ENCODE measurements at places on chromosomes 5 and 9.

- no peak for DNase-seq
Observed at GRCh38 chr9:87604886-87605588, 107.4 kb downstream of the DAPK1 start.

DNA sequence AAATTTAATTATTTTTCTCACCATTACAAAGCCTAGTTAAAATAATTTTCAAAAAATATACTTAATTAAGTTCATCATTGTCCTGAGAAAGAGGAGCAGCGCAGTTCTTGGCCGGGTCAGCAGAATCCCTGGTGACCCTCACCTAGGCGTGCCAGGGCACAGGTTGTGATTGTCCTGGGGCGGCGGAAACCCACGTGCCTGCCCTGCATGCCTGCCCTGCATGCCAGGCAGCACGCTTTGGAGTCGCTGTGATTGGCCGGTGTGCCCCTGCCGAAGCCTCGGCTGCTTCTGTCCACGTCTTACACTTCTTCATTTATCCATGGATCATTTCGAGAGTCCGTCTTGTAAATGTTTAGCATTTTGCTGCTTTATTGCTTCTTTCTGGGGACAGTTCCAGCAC, 25.6 kb downstream of the SLC12A2 start:
- no peak for DNase-seq

- DNase-seq, result no peak
Observed at GRCh38 chr9:34185778-34186551, 7.1 kb downstream of the UBAP1 start.

- no peak for DNase-seq
Observed at GRCh38 chr9:90365666-90366065, 277.0 kb downstream of the DIRAS2 start.

DNA sequence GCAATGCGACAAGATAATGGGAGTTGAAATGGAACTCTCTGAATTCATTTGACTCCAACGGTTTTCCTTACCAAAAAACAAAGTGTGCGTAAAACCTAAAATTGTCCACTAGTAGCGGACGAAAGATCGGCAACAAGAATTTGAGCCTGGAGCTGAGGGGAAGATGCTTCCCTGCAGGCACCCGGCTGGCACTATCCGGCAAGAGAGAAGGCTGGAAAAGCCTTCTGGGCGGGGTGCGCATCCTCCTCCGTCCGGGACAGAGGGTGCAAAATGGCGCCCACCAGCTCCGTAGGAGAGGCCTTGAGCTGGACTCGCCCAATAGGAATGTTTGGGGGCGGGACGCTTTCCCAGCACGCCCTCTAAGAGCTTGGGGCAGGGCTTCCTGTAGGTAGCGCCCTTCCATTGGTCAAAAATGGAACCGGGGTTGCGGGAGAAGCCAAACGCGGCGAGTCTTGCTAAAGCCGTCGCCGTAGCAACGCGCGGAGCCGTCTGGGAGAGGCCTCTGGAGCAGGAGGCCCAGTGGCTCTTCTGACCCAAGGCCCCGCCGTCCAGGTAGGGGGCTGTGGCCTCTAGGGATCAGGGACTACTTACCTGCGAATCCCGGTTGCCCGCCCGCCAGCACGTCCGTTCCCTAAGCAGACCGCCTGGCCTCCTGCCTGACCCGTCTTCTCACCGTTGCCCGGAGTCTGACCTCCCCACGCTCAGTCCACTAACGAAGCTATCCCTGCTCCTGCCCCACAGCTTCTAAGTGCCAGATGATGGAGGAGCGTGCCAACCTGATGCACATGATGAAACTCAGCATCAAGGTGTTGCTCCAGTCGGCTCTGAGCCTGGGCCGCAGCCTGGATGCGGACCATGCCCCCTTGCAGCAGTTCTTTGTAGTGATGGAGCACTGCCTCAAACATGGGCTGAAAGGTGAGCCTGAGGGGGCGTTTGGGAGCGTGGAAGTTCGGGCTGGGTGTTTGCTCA, 9.2 kb downstream of the RUFY1 start:
- peak; percentile 92 for DNase-seq

DNA sequence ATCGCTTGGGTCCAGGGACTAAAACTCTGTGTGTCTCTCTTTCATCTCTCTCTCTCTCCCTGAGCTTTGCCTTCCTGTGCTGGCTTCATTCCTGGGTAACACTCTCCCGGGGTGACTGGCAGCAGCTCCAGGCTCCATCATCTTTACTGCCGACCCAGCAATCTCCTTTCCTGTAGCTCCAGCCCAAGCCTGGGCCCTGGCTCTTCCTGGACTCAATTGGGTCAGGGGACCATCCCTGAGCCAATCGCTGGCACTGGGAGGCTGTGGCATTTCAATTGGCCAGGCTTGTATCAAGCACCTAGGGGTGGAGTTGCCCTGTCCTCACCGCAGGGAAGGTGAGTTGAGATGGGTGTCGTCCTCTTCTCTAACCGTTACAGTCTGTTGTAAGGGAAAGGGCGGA, 31.9 kb downstream of the FAM240B start:
- no peak for DNase-seq

GRCh38 chr9:107425101-107426025, 64.2 kb downstream of the KLF4 start:
- peak; percentile 57 for DNase-seq

DNA sequence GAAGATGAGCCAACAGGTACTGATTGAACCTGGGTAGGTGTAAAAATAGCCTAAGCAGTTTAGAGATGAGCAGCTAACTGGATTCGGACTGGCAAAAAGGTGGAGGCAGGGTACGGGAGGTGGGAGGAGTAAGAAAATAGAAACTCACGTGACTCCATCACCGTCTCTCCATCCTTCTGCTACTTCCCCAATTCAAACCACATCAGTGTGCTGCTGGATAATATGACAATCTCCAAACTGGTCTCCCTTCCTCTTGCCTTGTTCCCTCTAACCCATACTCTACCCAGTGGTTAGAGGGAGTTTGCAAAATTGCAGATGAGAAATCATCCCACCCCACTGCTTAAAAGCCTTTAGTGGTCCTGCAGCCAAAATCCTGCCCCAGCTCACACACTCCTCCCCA, 42.7 kb downstream of the RIGI start:
- no peak for DNase-seq

DNA sequence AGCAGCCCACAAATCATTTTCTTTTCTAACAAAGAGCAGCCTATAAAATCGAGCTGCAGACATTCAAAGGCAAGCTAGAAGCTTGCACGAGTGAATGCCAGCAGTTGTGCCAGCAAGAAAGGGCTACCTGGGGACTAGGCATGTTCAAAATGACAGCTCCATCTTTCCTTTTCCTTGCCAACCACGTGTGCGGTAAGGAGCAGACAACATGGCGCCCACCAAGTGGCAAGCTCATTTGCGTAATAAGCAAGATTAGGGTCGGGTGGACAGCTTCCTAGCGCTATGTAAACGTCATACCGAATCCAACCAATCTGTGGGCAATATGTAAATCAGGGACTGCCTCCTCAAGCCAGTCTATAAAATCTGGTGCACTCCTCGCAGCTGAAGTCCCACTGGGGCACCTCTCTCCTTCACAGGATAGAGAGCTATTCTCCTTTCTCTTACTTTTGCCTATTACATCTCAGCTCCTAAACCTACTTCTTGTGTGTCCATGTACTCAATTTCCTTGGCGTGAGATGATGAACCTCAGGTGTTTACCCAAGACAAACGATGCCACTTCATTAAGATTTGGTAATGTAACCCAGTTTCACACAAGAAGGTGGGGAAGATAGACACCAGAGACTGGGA, 22.5 kb upstream of the SPARC start:
- DNase-seq, result no peak

- no peak for DNase-seq
Observed at GRCh38 chr5:14036947-14037346, 92.5 kb upstream of the DNAH5 start.

GRCh38 chr5:1378866-1379659, 34.2 kb upstream of the CLPTM1L start:
- DNase-seq, result no peak

DNA sequence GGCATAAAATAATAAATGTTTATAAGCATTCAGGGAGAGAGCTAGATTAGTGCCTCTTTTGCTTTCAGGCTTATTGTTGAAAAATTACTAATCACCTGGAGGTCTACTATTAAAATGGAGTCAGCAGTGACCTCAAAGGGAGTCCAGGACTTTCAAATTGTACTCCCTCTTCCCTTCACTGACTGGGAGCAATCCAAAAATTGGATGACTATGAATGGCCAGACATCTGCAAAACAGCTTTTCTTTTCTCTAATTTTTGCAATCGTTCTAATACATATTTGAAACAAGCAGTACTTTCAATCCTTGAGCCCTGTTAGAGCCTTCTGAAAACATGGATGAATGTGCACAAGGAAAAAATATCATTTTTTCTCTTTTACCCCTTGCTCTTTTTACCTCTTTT, 461.8 kb downstream of the TMEM232 start:
- no peak for DNase-seq

DNA sequence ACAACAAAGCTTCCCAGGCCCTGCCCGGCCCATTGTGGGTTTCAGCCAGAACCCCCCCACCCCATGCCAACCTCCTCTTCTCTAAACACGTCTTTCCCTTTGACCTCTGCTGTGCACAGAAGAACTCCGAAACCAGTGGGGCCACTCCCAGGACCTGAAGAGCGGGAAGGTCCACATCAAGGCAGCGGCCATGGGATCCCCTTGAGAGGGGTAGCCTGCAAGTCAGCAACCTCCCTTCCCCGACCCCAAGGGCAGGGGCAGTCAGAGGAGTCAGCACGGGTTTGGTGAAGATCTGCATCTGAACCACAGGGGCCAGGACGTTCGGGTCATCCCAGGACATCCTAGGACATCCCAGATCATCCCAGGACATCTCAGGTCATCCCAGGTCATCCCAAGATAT, 379.9 kb upstream of the IRX4 start:
- DNase-seq, result no peak

- no peak for DNase-seq
Observed at GRCh38 chr5:145947581-145947980, 11.2 kb downstream of the SH3RF2 start.

DNA sequence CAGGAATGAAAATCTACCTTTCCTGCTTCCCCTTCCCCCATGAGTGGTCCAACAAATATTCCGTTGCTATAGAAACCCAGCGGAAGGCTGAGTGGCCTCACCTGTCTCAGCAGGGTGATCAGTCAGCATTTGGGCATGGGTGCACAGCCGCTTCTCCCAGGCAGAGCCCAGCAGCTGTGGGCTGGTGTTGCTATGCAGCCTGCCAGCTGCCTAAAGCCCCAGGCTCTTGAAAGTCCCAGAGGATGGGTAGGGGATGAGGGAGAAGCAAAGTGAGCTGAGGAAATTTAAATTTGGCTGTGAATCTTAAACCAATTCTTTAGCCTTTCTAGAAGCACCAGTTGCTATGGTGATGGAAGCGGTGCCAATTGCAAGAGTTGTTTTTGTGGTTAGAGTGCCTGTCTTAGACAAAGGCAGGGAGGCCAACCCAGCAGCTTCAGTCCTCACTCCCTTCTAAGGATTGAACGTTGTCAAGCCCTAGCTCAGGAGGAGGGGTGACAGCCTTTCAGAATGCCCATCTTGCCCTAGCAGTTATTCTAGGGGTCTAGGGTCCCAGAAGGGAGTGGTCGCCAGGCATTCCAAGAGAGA, 151.5 kb upstream of the PITX1 start:
- DNase-seq, result no peak

GRCh38 chr9:107784235-107784958, 294.8 kb upstream of the KLF4 start:
- no peak for DNase-seq

DNA sequence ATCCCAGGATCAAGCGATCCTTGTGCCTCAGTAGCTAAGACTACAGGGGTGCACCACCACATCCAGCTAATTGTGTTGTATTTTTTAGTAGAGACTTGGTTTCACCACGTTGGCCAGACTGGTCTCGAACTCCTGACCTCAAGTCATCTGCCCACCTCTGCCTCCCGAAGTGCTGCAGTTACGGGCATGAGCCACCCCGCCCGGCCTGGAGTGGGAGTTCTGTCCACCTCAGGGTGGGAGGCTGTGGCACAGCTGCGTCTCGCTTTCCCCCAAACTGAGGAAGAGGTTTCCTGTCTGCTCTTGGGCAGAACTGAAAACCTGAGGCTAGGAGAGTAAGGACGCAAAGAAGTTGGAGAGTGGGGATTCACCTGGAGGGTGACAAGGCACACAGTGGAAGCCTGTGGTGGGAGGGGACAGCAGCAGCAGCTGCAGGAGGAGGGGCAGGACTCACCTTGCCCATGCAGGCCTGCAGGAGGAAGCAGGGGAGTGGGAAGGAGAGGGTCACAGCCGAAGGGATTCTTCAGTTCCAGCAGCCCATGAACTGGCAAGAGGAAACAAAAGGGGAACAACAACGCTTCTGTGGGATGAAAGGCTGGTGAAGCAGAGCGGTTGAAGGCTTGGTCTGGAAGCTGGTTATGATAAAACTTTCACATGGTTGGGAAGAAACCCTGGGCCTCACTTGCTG, 181.4 kb downstream of the GAS1 start:
- DNase-seq, result no peak

GRCh38 chr9:22237497-22238363, 208.9 kb upstream of the DMRTA1 start:
- no peak for DNase-seq

DNA sequence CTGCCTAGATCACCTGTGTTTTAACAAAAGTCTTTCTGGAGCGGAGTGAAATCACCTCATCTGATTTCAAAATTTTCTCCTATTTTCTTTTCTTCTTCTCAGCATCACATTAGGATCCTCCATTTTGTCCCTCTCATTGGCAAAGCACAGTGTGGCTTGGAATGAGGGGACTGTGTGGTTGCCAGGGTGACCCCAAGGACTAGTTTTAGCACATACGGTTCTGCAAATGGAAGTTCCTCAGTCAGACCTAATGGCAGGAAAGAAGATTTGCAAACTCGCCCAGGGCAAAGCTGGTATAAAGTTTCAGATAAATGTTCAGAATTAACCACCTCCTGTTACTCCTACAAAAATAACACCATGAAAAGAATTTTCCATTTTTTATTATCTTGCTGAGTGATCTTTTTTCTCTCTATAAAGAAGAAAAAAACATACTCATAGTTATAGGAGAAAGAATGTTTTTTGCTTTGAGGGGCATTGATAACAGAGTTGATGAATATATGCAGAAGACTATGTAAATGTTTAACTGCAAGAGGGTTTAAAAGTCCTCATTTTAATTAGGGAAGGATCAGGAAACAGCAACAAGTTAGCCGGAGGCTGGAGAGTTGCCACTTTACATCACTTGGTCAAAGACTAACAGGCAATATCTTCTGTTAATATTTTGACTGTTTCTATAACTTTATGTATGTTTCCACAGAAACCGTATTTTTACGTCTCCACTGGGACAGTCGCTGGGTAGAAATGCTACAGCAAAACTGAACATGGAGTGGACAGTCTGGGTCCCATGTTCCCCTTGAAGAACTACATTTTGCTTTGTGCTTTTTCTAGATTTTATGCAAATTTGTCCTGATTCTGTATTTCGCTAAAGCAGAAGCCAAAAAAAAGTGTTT, 257.8 kb downstream of the NR2F1-AS1 start:
- no peak for DNase-seq

- no peak for DNase-seq
Observed at GRCh38 chr9:129319076-129319937, 141.2 kb upstream of the IER5L start.

- DNase-seq, result no peak
Observed at GRCh38 chr5:33153372-33153771, 287.4 kb upstream of the TARS1 start.

DNA sequence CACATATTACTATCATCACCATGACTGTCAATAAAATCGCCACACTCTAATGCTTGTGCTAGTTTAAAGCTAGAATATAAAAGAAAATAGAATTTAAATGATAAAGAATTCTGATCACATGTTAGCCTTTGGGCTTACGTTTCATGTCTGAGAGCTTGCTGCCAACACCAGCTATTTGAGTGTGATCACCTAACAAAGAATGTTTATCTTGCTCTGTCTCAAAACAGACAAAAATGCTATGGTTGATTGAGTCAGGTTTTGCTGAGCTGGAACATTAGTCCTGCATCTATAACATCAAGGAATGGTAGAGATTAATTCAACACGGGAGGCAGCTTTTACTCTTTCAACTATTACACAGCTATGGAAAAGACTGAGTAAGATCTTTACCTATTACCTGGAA, 50.7 kb downstream of the MSX2 start:
- no peak for DNase-seq
